ENCODE measurements at places on chromosomes 16 and 17. TPM values are rescaled to one million over a fixed set of nuclear protein-coding genes. Genes with fewer than 3 reads are reported as not detected.

Gene KRTAP2-2
- total RNA-seq, result not detected

Gene LAT
- total RNA-seq, result 373 TPM

Gene KRT36
- total RNA-seq, result not detected

Gene CTCF
- total RNA-seq, result 84.0 TPM

Gene SLC6A2
- total RNA-seq, result not detected

Gene CAMKK1
- 3.6 TPM for total RNA-seq

Gene SYT17
- not detected for total RNA-seq

Gene C17orf50
- total RNA-seq, result not detected

Gene ZP2
- not detected for total RNA-seq

Gene ARHGAP27
- 80.9 TPM for total RNA-seq

Gene CA7
- 0.20 TPM for total RNA-seq

Gene ASPHD1
- not detected for total RNA-seq

Gene GRB7
- 0.41 TPM for total RNA-seq

Gene MT1H
- 4.8 TPM for total RNA-seq

Gene COQ9
- 39.7 TPM for total RNA-seq

Gene KREMEN2
- not detected for total RNA-seq

Gene HSD17B1
- 0.77 TPM for total RNA-seq

All from T-helper 2 cell treated with Interferon-gamma antibody and Interleukin-4, amounts not matched to agents 100 ng/mL and 5 ng/mL, for 36 hours (primary cell).